ENCODE measurements at places on chromosomes 6 and 20.

GRCh38 chr6:109466212-109466923 lies 10.8 kb upstream of the MICAL1 start:
- no peak for DNase-seq

DNA sequence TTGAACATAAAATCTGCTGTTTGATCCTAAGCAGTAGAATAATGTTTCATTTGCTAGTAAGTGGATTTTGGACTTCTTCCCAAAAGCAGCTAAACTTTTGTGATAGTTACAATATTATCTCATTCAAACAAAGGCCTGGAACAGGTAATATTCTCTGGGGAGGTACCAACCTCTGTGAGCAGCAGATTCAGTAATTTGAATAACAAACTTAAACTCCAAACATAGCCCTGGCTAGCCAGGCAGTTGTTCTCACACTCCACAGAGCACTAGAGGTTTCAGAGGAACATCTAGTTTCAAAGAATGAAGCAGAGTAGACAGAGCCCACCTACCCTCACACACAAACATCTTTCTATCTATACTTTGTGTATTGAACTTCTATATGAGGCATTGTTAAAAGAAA lies 40.9 kb downstream of the LGSN start:
- no peak for DNase-seq

- no peak for DNase-seq
Measured at GRCh38 chr6:166584155-166584554, 2.3 kb downstream of the RAMACL start.

DNA sequence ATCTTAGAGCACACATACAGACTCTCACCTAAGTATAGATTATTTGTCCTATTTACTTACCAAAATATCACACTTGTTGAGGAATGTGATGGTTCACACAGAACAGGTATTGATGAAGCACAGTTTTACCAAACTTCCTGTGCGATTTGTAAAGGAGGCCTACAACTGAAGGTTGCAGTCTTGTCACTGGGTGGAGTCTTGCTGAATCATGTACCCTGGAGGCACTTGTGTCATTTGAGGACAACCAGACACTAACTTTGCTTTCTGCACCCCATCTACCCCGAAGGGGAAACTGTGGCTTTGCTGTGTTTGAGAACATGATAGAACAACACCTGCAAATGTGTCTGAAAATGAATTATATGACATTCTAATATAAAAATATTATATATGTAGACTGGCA lies 32.4 kb upstream of the HINT3 start:
- no peak for DNase-seq

DNA sequence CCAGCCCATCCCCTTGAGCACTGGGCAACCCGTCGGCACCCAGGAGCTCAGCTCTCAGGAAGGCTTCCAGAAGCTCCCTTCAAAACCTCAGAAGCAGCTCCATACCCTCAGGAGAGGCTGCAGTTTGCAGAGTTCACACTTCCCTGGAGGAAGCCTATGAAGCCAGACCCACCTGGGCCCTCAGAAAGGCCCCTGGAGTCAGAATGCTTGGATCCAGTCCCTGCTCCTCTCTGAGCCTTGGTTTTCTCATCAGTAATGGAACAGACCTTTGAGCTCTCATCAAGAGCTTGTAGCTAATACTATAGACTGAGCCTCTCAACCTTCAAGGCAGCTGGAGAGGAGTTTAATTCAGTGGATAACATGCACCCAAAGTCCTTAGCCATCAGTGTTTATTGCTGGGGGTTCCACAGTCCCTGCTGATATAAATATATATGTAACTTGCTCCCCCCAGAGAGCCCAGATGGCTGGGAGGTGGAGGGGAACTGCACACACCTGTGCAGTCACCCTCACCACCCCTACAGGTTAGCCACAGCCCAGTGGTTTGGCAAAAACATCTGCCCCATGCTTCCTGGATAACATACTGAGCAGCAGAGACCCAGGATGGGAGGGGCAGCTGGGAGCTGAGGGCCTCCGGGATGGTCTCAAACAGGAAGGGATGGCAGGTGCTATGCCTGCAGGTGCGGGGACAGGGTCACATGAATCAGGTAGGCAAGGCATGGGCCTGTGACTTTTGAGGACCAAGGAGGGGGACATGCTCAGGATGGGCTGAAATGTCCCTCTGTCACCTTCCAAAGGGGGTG lies 120.1 kb downstream of the SNX5 start:
- DNase-seq, result no peak

DNA sequence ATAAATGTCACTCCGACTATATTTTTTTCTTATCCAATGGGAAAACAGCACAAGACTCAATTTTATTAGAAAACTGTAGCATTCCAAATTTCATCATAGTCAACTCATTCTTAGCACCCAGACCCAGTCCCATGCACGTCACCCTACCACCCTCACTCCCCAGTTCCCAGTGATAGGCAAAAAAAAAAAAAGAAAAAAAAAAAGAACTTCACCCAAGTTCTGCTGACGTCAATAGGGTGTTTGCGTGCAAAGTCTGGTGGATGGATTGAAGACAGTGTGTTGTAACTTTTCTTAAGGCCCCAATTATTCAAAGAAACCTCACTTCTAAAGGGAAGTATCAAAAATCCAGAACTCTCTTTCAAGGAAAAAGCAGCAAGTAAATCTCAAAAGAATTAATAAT lies 213.9 kb upstream of the PRDM1 start:
- DNase-seq, result no peak

- DNase-seq, result peak; percentile 60
Measured at GRCh38 chr6:106608080-106608668, 21.1 kb downstream of the RTN4IP1 start.

- DNase-seq, result no peak
Measured at GRCh38 chr20:63273059-63273579, 506 bp downstream of the ARFGAP1 start.

DNA sequence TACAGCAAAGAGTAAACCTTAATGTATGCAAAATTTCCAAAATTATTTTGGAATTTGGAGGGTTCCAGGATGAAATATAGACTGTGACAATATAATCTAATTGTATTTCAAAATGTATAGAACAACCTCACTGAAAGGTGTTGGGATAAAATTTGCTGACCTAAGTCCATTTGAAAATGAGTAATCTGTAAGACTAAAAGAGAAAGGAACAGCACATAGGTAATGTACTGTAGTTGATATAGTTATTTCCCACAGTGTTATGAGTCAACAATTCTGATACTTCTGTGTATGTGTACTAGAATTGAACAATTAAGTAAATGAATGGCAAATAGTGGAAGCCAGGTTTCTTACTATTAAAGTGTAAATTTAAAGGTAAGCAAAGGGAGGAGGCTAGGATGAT lies 23.8 kb upstream of the ELOVL4 start:
- DNase-seq, result no peak

GRCh38 chr6:1393641-1394283 lies 4.4 kb downstream of the FOXF2 start:
- DNase-seq, result no peak

- no peak for DNase-seq
Measured at GRCh38 chr6:34096814-34097213, 49.1 kb downstream of the GRM4 start.

- DNase-seq, result no peak
Measured at GRCh38 chr20:47350181-47350550, 6.3 kb downstream of the ZMYND8 start.

GRCh38 chr6:139659711-139660110 lies 285.3 kb upstream of the CITED2 start:
- no peak for DNase-seq

DNA sequence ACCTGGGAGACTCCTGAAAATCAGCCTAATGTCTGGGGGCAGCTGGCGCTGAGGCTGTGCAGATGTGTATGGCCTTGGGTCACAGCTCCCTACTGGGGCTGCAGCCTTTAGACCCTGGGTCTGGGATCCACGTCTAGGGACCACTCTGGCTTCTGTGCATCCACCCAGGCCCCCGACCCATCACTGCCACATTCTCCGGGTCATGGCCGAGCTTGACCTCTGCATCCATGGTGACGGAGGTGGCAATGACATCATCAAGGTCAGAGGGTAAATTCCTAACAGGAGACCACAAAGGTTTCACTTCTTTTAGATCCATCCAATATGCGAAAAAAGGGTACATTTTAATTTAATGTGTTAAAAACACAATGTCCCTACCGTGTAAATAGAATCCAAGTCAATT lies 14.5 kb upstream of the PCMTD2 start:
- DNase-seq, result no peak

DNA sequence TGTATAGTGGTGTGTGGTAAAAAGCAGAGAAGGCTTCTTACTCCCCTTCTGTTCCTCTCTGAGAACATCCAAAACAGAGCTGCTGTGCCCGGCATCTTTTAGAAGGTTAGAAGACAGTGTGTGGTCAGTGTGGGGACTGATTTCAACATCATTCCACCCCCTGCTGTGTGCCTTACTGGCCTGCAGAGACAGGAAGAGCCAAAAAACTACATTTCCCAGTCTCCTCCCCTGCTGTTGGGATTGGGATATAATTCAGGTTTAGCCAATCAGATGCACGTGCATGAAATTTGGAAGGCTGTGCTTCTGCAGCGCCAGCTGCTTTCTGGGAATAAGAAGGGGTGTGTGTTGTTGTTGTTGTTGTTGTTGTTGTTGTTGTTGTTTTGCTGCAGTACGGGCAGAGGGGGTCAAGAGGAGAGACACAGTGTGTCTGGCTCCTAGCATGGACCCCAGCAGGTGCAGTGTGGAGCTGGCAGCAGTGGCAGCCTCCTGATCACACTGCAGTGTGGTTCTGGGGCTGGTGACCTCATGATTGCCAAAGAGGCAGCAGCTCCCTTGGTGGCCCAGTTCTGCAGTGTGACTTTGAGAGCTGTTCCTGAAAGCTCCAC lies 74.7 kb downstream of the MRPL14 start:
- peak; percentile 74 for DNase-seq

GRCh38 chr6:38996676-38997075 lies 51.9 kb upstream of the GLP1R start:
- no peak for DNase-seq

DNA sequence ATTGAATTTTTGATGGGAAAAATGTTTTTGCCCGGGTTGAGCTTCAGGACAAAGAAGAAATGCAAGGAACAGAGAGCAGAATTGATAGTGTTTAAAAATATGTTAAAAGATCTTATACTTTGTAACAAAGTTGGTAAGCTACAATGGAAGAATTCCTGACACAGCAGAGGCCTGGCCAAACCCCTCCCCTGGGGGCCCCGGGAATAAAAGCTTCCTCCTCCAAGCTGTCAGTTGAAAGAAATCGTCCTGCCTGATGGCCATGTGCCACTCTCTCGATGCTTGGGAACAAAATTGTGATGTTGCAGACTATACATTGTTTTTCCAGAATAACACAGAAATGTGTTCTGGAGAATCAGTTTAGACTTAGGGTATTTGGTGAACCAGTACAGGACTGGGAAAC lies 14.2 kb upstream of the TOX2 start:
- no peak for DNase-seq

GRCh38 chr20:10332656-10333415 lies 101.2 kb downstream of the MKKS start:
- no peak for DNase-seq

- no peak for DNase-seq
Measured at GRCh38 chr6:87151471-87151780, 3.9 kb upstream of the ZNF292 start.

DNA sequence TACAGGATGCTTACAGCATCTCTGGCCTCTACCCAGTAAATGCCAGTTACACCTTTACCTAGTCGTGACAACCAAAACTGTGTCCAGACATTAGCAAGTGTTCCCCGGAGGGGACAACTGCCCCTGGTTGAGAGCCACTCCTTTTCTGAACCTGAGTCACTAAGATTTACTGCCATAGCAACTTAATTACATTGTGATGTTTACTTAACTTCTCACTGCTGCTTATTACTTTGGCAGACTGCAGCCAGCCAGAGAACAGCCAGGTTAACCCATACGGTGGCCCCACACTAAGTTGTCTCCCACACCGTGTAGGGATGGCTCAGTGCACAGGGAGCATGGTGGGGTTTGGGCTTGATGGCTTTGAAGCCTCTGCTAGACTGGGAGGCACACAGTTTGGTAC lies 204.7 kb upstream of the SULF2 start:
- no peak for DNase-seq

DNA sequence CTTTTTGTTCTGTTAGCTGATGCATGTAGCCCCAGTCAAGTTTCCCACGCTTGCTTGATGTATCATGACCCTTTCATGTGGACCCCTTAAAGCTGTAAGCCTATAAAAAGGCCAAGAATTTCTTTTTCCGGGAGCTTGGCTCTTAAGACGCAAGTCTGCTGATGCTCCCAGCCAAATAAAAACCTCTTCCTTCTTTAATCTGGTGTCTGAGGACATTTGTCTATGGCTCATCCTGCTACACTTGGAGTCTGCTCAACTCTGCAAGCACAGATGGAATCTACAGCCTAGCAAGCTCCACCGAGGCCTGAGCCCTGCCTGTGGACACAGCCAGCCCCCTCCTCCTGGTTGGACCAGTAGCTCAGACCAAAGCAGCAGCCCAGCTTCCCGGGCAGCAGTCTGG lies 3.4 kb downstream of the CST2 start:
- no peak for DNase-seq

DNA sequence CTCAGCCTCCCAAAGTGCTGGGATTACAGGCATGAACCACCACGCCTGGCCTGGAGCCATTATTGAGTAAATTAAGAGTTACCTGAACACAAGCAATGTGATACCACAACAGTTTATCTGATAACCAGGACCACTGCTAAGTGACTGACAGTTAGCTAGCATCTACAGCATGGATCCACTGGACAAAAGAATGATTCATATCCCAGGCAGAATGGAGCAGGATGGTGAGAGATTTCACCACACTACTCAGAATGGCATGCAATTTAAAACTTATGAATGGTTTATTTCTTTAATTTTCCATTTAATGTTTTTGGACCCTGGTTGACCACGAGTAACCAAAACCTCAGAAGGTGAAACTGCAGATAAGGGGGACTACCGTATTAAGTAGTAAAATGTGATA lies 48.6 kb downstream of the RALGAPA2 start:
- no peak for DNase-seq

DNA sequence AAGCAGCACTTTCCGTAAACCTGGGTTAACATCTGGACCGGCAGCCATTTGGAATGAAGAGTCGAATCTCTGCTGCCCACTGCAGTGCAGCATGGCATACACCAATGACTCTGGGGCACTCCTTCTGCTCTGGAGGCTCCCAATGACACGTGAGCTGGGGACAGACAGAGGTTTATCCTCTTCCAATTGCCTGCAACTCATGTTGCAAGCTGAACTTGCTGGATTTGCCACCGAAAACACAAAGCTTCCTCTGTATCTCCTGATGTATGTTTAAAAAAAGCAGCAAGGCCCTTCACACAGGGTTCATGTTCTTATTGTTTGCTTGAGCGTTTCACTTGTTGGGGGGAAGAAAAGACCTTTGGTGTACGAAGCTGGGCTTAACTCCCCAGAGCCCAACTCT lies 10.8 kb downstream of the NCOA5 start:
- DNase-seq, result no peak

Data from AG08395 (cell line).